ENCODE measurements at places on chromosomes 12 and 14.
A peak's percentile ranks its signal among the peaks of the same experiment; 100 is the strongest.

GRCh38 chr12:115146453-115146852 is 462.5 kb upstream of the TBX3 start:
- DNase-seq, result no peak

DNA sequence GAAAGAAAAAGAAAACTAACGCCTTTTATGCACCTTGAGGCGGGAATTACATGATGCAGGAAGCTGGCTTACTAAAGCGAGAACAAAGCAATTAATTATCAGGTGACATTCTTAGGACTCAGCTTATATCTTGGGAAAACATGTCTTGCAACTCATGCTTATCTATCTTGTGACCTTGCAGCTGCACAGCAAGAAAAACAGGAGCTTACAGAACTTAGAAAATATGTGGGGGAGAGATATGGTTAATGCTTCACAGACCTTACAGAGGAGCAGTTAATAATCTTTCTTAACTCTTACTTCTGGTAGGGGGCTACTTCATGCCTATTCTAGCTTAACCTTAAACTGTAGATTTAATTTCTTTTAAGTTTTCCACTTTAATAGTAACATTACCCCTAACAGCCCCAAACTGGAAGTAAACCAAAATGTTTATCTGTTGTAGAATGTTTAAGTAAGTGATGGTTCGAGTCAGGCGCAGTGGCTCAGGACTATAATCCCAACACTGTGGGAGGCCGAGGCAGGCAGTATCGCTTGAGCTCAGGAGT is 13.2 kb upstream of the OR11G2 start:
- no peak for DNase-seq

GRCh38 chr12:51911788-51912711 is 4.7 kb downstream of the ACVRL1 start:
- DNase-seq, result no peak

DNA sequence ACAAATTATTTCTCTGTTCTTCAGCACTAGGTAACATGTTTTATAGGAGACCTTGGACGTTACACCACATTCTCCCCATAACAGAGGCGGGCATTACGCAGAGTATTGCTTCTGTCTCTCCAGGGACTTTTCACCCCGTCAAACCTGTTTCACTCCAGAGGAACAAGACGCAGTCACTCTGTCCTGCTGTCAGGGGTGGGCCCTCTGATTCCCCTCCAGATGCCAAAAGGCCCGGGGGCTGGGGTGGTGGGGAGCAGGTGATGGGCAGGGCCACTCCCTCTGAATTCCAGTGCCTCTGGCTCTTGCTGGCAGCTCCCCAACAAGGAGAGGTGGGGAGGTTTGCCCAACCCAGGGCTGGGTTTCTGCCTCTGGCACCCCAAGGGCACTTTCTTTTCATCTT is 71.9 kb downstream of the NTF3 start:
- DNase-seq, result peak; percentile 47

- DNase-seq, result no peak
Observed at GRCh38 chr12:6459004-6459337, 7.1 kb downstream of the TAPBPL start.

DNA sequence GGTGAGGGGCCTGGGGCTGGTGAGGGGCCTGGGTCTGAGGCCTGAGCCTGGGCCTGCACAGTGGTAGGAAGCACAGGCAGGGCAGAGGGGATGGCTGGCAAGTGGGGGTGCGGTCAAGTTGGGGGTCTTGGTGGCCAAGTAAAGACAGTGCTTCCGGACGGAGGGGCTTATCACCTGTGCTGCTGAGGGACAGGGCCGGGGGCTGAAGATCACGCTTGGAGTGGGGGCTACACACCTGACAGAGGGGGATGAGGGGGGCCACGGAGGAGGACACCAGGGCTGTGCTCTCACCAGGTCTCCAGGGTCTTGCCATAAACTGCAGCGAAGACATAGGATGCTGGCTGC is 12.2 kb downstream of the TEDC1 start:
- DNase-seq, result no peak

GRCh38 chr14:65428691-65429090 is 16.2 kb downstream of the FUT8 start:
- peak; percentile 67 for DNase-seq

- DNase-seq, result no peak
Observed at GRCh38 chr14:105581551-105582341, 55.4 kb downstream of the TMEM121 start.

DNA sequence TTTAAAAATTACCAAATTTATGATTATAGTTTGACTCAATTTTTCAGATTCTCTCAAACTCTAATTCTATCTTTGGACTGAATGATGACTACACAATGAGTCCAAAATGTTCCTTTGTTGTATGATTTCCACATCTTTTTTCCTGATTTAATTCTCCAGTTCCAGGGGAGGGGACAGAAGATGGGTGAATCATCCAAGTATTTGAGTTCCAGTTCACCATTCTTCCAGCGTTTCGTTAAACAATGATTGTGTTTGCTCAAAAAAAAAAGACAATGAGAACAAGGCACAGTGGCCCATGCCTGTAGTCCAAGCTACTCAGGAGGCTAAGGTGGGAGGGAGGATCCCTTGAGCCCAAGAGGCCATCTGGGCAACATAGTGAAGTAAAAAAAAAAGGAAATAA is 23.8 kb downstream of the BAZ1A start:
- no peak for DNase-seq

DNA sequence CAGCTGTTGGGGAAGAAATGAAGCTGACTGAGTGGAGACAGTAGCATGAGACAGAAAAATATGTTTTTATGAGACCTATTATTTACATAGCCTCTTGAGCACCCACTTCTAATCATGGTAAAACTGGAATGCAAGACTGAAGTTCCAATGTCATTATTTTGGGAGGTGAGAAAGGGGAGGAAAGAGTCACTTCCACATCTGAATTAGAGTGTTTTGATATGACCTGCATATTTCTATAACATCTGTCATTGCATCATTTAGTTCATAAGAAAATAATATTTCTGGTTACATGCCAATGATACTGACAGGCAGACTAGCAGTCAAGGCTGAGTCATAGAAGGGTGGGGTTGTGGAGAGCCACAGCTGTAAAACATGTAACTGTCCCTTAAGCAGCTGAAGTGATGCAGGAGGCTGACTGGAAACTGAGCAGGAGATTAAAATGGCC is 26.7 kb downstream of the NTN4 start:
- DNase-seq, result peak; percentile 55

GRCh38 chr14:103255555-103255954 is 78.5 kb upstream of the EIF5 start:
- no peak for DNase-seq

DNA sequence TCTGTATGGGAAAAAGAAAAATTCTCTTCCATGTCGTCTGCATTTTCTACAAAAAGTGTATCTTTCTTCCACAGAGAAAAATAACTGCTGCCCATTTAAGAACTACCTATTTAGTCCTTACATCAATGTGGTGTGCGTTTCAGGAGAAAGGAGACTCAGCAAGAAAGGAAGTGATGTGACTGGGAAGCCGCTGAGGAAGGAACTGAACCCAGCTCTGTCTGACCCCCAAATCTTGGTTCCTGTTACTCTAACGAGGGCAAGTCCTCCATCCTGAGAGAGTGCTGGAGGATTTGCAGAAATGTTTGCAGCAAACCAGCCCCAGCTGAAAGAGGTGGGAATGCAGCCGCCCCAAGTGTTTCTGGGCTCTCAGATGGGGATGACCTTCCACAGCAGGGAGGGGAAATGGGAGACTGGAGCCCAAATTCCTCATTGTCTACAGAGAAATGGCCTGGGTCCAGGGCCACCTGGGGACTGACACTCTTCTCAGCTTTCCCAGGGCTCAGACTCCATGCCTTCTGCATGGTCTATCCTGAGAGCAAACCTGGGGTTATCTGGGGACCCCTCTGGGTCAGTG is 6.7 kb upstream of the MLEC start:
- no peak for DNase-seq

DNA sequence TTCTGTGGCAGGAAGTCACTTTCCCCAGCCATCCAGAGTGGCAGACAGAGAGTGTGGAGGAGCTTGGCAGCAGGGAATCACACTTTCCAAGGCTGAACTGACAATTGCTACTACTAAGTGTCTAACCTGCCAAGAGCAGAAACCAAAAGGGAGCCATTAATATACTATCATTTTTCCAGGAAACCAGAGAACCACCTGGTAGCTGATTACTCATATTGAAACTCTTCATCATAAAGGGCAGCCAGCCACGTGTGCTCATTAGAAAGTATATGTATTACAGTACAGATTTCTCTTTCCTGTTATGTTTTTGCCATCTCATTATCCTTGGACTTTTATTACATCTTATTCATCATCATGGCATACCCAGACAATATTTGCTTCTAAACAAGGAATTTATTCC is 374.9 kb downstream of the GXYLT1 start:
- DNase-seq, result no peak

- DNase-seq, result no peak
Observed at GRCh38 chr14:82134411-82134810, 600.8 kb upstream of the SEL1L start.

GRCh38 chr12:24596768-24597388 is 352.0 kb downstream of the BCAT1 start:
- DNase-seq, result no peak

GRCh38 chr12:15545334-15545733 is 223.0 kb downstream of the PTPRO start:
- no peak for DNase-seq

GRCh38 chr14:85178864-85179263 is 351.1 kb upstream of the FLRT2 start:
- DNase-seq, result no peak

DNA sequence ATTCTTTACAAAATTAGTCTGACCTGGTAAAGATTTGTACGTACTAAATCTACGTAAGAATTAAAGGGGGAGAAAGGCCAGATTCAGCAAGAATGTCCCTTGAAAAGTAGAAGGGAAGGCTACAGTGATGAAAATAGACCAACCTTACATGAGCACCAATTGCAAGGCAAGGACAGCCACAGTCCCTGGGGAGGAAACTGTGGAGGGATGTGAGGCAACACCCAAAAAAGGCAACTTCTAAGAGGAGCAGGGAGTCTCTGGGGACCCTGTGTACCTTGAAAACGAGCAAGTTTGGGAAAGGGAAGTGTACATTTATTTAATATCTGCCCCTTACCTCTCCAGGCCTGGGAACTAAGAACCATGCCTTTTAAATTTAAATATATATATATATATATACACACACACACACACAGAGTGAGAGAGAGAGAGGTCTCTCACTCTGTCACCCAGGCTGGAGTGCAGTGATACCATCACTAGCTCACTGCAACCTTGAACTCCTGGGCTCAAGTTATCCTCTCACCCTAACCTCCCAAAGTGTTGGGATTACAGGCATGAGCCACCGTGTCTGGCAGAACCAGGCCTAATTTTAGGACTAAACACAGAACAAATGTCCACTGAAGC is 56.4 kb downstream of the TMCC3 start:
- no peak for DNase-seq

GRCh38 chr12:117036547-117036946 is 62.7 kb downstream of the TESC start:
- no peak for DNase-seq

- no peak for DNase-seq
Observed at GRCh38 chr14:98192946-98193345, 1079.1 kb downstream of the BCL11B start.

GRCh38 chr12:1864867-1865266 is 44.5 kb downstream of the LRTM2 start:
- DNase-seq, result no peak

DNA sequence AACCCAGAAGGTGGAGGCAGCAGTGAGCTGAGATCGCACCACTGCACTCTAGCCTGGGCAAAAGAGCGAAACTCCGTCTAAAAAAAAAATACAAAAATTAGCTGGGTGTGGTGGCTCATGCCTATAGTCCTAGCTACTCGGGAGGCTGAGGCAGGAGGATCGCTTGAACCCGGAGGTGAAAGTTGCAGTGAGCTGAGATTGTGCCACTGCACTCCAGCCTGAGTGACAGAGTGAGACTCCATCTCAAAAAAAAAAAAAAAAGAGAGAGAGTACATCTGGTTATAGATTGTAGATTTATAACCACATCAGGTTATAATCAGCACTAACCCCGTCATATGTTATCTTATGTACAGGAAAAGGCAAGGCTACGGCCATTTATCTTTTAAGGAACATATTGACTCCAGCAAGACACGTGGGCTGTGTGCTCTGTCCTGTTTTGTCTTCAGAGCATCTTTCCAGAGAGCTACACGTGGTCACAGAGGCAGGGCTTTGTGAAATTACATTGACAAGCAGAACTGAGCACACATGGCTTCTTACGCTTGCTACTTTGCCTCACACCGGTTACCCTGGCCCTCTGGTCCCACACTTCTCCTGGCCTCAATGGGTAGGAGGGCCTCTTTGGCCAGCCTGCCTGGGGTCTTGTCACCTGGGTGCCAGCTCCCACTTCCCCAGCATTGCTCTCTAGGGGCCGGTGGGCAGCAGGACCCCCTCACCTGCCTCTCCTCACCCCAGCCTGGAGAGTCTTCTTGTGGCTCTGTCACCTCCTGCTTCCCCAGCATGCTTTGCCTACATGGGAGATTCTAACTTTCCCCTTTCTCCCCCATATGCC is 6.8 kb upstream of the DYNC1H1 start:
- no peak for DNase-seq

DNA sequence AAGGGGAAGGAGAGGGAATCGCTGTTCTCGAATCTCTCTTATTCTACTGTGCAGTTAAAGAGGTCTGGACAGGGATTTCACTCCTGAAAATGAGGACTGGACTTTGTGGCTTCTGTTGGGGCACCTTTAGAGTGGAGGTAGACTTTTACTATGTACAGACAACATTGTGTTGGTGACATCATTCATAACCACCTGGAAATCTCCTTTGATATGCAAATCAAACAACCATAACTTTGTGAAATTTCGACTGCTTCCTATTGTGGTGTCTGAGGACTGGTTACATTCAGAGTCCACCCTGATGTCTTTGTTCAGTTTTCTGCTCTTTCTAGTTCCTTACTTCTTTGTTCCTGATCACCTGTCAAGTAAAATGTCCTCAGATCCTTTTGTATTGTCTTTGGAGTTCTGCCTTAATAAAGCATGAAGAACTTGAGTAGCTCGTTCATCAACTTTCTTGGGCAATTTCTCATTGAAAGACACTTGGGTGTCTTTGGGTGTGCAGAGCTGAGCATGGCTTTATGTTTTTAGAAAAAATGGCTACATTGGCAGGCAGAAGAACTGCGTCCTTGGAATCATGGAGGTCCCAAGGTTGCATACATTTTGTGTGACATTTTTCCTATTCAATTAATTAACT is 29.8 kb downstream of the LRRK2 start:
- no peak for DNase-seq

GRCh38 chr12:104292872-104293794 is 10.4 kb upstream of the EID3 start:
- no peak for DNase-seq

DNA sequence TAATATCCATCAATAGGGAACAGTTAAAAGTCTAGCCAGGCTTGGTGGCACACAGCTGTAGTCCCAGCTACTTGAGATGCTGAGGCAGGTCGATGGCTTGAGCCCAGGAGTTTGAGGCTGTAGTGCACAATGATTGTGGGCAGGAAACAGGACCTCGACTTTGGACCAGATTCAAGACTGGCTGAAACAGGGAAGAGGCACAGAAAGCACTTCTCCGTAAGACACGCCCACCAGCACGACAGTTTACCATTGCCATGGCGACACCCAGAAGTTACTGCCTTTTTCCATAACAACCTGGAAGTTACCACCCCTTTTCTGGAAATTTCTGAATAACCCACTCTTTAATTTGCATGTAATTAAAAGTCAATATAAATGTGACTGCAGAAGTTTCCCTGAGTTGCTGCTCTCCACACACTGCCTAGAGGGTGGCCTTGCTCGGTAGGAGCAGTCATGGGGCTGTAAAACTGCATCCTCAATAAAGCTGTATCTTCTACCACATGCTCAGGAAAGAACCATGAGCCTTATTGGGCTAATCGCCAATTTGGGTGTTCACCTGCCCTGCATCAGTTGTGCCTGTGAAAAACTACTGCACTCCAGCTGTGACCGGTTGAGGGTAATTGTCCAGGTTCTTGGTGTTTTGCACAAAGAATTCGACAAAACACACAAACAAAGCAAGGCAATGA is 4.6 kb upstream of the LRRC23 start:
- peak; percentile 24 for DNase-seq

Measured in DMS79 treated with DMSO at 0.1 percent for 48 hours (cell line).